ENCODE measurements at places on chromosomes 11 and 22. TPM values are rescaled to one million over a fixed set of nuclear protein-coding genes. Genes with fewer than 3 reads are reported as not detected.

The TBX10 gene
- total RNA-seq, result not detected

DNA sequence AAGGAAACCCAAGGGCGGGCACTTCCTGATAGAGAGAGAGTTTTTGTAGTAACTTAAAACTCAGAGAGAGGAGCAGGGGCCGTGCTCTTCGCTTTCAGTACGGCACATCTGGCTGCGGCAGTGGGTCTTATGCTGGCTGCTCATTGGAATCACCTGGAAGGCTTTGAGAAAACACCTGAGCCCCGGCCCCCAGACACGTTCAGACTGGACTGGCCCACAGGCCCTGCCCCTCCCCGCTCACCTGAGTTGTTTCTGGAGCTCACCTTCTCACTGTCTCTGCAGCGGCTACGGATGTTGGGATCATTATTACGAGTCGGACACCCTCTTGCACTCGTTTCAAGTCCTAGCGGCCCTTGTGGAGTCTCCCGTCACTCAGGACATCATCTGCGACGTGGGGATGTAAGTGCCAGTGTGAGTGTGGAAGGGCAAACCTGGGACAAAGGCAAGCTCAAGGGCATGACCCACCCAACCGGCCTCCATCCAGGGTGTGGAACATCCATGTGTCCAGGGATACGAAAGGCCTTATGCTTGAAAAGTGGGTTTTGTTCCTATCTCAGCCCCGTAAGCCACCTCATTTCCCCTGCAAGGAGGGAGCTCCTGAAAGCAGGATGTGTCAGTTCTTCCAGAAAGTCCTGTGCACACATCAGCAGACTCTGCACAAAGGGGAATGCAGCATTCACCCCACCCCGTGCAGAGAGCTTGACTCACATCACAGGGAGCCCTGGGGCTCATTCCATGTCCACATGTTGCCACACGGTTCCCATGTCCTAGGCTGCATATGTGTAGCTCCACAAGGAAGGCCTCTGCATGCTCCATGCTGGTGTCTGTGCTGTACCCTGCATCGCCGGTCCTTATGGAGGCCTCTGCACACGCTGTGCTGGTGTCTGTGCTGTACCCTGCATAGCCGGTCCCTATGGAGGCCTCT lies 5.4 kb downstream of the NADSYN1 start:
- peaks cover 21% of the 10 kb centered on the region for H3K4me1 ChIP-seq
- H3K4me3 ChIP-seq, result no peak overlapping the region
- no peak for DNase-seq

DNA sequence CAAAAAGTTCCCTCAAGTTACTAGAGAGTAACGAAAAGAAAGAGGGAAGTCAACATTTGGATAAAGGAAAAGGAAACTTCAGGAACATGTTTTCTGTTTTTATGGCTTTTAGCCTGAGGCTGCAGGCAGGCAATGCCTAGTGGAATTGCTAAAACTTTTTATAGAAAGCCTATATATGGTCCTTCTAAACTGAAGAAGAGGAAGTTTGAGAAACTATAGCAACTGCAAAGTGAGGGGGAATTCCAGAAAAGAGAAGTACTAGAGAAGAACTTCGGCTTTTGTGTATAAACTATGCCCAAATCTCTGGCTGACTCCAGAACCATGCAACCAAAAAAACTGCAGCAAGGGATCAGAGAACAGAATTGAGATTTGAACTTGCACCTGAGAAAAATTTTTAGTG lies 74.3 kb upstream of the ARHGAP42 start:
- H3K36me3 ChIP-seq, result no peaks in the 10 kb centered on the region
- H3K4me3 ChIP-seq, result no peak overlapping the region
- DNase-seq, result no peak
- H3K4me1 ChIP-seq, result no peaks in the 10 kb centered on the region
- no peak overlapping the region for H3K27ac ChIP-seq
- H3K27me3 ChIP-seq, result no peaks in the 10 kb centered on the region

- no peaks in the 10 kb centered on the region for H3K4me1 ChIP-seq
- H3K4me3 ChIP-seq, result no peak overlapping the region
- no peak overlapping the region for H3K27ac ChIP-seq
These were observed 124.9 kb downstream of the C11orf58 start for GRCh38 chr11:16863389-16863788.
